ENCODE measurements at places on chromosomes 2 and 18.

DNA sequence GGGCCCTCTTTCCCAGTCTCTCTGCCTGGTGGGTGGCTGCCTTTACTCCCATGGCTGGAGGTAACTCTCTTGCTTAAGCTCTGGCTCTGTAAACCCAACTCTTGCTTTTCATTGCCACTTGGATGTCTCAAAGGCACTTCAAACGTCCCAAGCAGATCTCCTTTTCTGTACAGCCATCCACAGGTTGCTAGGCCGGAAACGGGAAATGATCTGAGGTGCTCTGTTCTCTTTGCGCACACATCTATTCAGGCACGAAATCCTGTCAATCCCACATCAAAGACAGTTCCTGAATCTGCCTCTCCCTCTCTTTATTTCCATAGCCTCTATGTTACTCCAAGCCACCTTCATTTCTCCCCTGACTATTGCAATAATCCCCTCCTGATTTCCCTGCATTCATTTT is 87.4 kb downstream of the AOX1 start:
- DNase-seq = no peak

- DNase-seq = no peak
Measured at GRCh38 chr2:65453916-65454315, 21.5 kb upstream of the SPRED2 start.

GRCh38 chr2:152097801-152098495 is 896 bp downstream of the CACNB4 start:
- peak; percentile 59 for DNase-seq

- DNase-seq = no peak
Measured at GRCh38 chr2:94622113-94622618, 249.1 kb upstream of the TEKT4 start.

DNA sequence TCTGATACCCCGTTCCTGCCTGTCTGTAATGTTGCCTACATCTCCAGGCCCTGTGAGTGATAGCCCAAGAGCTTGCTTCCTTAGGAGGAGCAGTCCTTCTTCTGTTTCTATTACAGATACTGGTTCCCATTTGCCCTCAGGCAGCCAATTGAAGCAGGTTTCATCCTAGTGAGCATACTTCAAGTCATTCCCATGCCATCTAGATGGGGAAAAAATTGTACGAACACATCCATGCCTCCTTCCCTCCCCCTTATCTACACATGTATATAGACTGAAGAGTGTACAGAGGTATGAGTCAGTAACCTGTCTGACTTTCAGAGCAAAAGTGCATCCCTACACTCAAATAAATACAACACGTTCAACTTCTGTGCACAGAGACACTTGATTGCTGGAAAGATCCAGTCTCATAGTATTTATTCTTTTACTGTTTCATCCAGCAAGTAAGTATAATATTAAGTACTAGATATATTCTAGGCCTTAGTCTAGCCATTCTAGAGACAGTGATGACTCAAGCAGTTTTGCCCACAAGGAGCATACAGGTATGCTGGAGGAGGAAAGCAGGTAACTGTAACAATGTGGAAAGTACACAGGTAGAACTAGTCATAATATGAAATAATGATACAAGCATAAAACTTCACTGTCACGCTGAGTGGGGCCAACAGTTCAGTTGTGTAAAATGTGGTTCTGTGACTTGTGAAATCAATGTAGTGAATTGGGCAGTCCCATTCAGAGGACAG is 153.4 kb downstream of the MGAT5 start:
- no peak for DNase-seq

- DNase-seq = peak; percentile 68
Measured at GRCh38 chr18:24726727-24727492, 266.5 kb downstream of the HRH4 start.

GRCh38 chr2:155035308-155035707 is 336.8 kb downstream of the KCNJ3 start:
- DNase-seq = no peak

GRCh38 chr2:181586569-181587081 is 70.3 kb downstream of the CERKL start:
- no peak for DNase-seq

GRCh38 chr2:215395687-215396460 is 40.0 kb downstream of the FN1 start:
- DNase-seq = no peak

- no peak for DNase-seq
Measured at GRCh38 chr18:72412927-72413326, 131.2 kb downstream of the CBLN2 start.

DNA sequence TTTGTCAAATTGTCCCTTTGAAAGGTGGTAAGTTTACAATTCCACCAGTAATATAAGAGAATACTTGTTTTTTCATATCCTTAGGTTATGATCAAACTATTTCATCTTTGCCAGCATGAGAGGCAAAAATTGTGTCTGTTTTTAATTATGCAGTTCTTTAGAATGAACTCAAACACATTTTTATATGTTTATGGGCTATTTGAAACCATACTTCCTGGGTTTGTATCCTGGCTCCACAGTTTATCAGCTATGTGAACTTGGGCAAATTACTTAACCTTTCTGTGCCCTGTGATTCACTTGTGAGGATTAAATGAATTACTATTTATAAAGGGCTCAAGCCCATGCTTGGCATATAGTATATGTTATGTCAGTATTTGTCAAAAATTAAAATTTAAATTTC is 109.4 kb downstream of the TANC1 start:
- DNase-seq = no peak

GRCh38 chr2:39153312-39153711 is 32.5 kb upstream of the SOS1 start:
- DNase-seq = no peak

- DNase-seq = no peak
Measured at GRCh38 chr2:24721470-24721869, 71.7 kb downstream of the PTRHD1 start.

- no peak for DNase-seq
Measured at GRCh38 chr2:234343372-234343771, 153.5 kb downstream of the ARL4C start.

DNA sequence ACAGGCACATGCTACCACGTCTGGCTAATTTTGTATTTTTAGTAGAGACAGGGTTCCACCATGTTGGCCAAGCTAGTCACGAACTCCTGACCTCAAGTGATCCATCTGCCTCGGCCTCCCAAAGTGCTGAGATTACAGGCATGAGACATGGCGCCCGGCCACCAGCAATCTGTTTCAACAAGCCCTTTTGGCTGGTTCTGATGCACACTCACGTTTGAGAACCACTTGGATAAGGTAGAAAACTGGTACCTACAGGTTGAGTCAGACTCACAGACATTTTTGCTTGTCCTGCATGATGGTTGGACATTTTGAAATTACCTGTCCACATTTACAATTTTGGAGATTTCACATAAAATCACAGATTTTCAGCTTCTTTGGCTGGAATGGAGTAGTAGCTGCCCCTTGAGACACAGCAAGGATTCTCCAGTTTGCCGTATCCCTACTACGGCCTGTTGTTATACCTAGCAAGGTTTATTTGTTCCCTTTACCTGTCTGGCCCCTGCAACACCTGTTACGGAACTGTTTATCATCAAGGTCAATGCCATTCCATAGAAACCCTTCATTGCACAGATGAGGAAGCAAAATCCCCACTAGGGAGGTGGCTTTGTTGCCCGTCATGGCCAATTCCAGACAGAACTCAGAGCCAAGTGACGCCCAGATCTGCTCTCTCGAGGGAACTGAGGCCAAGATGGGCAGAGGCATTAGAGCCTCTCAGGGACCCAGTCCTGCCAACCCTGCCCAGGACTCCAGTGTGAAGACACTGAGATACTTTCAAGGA is 31.4 kb upstream of the IGFBP2 start:
- no peak for DNase-seq

DNA sequence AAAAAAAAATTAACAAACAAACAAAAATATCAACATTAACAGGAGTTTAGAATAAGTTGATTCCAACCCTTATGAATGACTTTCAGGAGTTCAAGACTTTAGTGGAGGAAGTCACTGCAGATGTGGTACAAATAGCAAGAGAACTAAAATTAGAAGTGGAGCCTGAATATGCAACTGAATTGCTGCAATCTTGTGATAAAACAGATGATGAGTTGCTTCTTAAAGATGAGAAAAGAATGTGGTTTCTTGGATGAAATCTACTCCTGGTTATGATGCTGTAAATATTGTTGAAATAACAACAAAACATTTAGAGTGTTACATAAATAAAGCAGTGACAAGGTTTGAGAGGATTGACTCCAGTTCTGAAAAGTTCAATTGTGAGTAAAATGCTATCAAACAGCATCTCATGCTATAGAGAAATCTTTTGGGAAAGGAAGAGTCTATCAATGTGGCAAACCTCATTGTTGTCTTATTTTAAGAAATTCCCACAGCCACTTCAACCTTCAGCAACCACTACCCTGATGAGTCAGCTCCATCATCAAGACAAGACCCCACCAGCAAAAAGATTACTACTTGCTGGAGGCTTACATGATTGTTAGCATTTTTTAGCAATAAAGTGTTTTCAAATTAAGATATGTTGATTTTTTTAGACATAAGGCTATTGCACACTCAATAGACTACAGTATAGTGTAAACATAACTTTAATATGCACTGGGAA is 42.7 kb upstream of the TAF4B start:
- DNase-seq = no peak

GRCh38 chr2:32910883-32911598 is 35.7 kb upstream of the LTBP1 start:
- no peak for DNase-seq

- DNase-seq = no peak
Measured at GRCh38 chr2:66036948-66037347, 398.0 kb upstream of the MEIS1 start.

DNA sequence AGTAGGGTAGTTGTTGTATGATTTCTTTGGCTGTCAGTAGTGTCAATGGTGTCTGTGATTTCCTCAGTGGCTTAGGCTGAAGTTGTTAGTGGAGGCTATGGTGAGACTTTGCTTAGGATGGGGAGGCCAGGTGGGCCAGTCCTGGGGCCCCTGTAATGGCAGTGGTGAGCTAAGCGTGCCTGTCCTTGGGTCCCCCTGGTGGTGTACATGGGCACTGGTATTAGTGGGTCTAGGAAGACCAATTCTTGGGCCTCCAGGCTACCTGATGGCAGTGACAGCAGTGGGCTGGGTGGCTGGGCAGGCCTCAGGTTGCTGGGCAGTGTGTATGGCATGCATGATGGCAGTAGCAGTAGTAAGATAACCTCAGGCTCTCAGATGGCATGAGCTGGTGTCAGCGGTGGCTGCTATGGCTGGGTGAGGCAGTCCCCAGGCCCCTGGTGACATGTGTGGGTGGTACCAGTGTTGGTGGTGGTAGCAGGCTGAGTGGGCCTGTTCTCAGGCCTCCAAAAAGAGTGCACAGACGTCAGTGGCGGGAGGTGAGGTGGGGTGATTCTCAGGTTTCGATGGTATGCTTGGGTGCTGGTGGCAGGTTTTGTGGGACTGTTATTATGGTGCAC is 103.2 kb downstream of the KLHL14 start:
- DNase-seq = peak; percentile 52

- no peak for DNase-seq
Measured at GRCh38 chr2:174561972-174562370, 35.6 kb downstream of the WIPF1 start.

DNA sequence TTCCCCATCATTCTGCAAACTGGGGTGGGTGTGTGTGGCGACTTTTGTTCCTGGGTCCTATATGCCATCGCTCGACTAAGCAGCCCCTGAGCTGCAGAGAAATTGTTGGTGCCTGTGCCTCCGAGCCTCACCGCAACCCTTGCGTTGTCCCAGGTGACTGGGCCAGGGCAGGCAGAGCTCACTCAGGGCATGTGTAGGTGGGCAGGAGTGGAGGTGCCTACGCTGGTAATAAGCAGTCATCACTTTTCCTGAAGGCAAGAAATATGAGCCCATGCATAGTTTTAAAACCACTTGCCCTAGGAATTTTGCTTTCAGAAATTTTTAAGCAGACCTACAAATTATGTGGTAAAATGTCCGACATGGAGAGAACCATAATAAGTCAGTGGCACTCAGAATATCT is 197.8 kb downstream of the SMAD7 start:
- no peak for DNase-seq

- no peak for DNase-seq
Measured at GRCh38 chr18:59189746-59190145, 30.2 kb upstream of the GRP start.

DNA sequence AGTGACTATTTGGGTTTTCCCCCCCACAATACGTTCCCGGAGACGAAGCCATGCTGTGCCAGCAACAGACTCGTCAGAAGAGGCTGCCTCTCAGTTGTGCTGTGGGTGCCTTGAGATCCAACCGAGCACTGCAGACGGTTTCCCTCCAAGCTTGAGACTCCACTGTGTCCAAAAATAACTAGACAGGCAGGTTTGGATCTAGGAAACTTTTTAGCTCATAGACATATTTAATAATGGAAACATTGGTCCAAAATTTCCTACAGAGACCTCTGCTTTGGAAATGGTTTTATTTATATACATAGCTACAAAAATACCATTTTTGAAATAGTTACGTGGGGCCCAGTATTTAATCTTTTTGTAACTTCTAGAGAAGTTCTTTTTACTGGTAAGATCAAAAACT is 63.1 kb upstream of the SPATS2L start:
- no peak for DNase-seq

- DNase-seq = peak; percentile 50
Measured at GRCh38 chr2:143259368-143259958, 130.2 kb downstream of the ARHGAP15 start.

GRCh38 chr2:5674026-5674340 is 18.2 kb upstream of the SOX11 start:
- no peak for DNase-seq

DNA sequence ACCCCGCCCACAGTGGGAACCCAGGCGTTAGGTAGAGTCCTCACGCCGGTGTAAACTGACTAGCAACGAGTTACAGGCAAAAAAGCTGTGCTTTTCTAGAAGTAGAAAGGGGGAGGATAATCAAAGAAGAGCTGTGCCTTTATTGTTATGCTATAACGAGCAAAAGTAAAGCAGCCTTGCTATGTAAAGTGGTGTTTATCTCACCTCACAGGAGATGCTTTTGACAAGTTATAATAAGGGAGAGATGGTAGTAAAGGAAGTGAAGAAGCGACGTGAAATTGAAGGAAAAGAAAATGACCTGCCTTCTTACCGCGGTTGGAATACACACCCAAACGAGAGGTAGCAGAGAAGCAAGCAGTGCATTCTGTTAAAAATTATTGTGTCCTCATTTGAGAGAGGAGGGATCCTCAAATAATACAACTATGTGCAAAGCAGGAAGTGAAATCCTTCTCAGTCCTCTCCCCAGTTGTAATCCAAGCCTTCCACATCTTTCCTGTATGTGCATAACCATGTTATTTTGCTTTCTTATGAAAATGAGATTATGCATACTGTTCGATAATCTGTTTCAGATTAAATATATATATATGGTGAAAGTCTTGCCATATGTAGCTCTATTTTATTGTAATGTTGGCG is 962 bp downstream of the TANK start:
- no peak for DNase-seq

Measured in H9 (cell line).